ENCODE measurements at places on chromosomes 12 and 14.
A peak's percentile ranks its signal among the peaks of the same experiment; 100 is the strongest.

- no peak for DNase-seq
Observed at GRCh38 chr12:89083491-89083890, 268.8 kb downstream of the DUSP6 start.

DNA sequence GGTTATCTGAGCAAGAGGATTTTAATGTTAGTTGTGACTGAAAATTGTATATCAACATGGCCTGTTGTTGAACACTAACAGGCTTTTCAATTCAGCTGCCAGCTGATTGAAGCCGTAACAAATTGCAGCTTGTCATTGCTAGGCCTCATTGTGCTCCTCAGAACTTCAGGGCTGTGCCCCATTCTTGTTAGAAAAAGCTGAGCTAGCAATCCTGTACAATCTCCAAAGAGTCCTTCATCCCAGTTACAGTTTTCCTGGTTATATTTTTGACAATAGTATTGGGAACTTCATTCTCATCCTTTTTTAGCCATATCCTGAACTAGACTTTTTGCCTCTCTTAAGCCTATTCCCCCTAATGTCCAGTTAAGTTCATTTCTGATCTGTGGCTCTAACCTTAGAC lies 564.1 kb upstream of the ATXN7L3B start:
- DNase-seq, result no peak

DNA sequence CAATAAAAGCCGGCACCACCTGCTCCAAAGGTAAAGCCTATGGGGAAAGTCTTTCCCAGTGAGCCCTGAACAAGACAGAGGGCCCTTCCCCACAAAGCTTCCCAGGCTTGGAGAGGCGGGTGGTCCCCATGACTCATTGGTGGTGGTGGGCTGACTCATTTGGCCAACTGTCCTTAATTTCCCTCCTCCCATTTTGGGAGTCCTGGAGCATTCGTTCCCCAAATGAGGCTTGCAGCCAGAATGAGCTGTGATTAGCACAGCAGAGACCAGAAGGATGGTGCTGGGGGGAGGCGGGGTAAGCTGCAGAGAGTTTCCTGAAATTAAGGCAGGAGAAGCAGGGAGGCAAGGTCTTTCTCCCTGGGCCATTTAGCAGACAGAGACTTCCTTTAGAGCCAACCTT lies 241.7 kb downstream of the DPF3 start:
- DNase-seq, result no peak

GRCh38 chr12:100539202-100539601 lies 34.3 kb upstream of the GAS2L3 start:
- peak; percentile 66 for DNase-seq

GRCh38 chr12:32273712-32274111 lies 125.6 kb upstream of the FGD4 start:
- no peak for DNase-seq

- DNase-seq, result peak; percentile 54
Observed at GRCh38 chr12:712172-712863, 40.1 kb upstream of the WNK1 start.

DNA sequence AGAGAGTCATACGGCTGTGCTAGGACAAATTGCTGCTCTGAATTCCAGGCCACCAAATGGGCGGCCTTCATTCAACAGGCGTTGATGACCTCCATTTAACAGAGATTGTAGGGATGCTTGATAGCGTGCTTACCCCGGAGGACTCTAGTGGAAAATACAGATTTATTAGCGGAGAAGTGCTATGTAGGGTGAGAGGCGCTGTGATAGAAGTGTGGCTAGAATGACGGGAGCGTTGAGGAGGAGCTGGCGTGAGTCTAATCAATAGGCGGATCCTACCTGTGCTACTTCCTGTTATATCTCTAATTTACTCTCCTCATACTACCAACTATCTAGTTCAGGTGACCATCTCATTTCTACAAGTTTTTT lies 668 bp downstream of the MRPS35 start:
- peak; percentile 21 for DNase-seq

- no peak for DNase-seq
Observed at GRCh38 chr14:102927346-102927877, 4.9 kb downstream of the AMN start.

DNA sequence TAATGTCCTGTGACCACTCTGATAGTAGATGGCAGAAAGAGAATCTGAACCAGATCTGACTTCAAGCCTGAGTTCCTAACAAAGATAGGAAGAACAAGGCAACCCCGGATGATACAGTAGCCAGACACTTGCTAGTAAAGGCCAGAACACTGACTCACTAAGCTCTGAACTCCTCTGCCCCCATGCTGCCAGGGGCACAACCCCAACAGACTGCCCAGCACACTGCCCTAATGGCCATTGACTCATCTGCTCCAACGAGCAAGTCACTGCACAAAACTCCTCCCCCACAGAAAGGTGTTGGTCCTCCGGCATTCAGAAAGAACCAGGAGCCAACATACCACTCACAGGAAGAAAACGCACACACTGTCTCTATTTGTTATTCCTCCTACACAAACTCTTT lies 179.6 kb upstream of the NUDT4 start:
- DNase-seq, result peak; percentile 66

- DNase-seq, result peak; percentile 86
Observed at GRCh38 chr12:26789731-26790644, 43.0 kb downstream of the ITPR2 start.

DNA sequence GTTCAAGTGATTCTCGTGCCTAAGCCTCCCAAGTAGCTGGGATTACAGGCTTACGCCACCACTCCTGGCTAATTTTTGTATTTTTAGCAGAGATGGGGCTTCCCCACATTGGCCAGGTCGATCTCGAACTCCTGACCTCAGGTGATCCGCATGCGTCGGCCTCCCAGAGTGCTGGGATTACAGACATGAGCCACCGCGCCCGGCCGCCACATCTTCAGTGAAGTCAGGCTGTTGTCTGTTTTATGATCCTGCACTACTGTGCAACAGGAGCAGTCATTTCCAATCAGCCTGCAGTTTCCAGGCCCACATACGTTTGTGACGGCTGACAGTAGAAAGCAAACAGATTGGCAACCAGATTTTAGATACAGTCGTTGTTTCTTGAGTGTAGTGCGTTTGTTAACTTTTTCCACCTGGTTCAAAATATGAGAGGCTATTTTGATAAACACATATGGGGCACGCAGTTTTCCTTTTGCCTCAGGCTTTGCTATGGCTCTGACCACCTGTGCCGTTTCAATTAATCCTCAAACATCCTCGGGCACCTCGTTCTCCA lies 74.8 kb downstream of the LGMN start:
- no peak for DNase-seq

GRCh38 chr12:83468988-83469908 lies 782.5 kb downstream of the TMTC2 start:
- peak; percentile 8 for DNase-seq

GRCh38 chr12:25734529-25735180 lies 181.6 kb upstream of the LMNTD1 start:
- DNase-seq, result no peak

All from choroid plexus epithelial cell (primary cell).